ENCODE measurements at places on chromosomes 4 and X.

DNA sequence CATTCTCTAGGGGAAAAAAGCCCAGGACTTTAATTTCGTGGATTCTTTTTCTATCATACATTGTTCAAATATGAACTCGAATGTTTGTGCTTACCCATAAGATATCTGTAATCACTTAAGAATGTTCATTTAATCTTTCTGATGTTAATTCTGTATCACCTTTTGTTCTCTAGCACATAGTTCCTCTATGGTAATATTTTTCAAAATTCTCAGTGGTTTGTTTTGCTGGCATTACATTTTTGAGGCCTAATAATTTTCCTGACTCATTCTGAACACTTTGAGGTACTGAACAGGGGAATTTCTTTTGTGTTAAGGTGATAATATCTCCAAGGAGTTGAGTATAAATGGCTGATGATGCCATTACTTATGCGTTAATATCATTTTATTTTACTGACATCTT is 490.7 kb upstream of the PITX2 start:
- DNase-seq = no peak

GRCh38 chr4:6374575-6374974 is 97.8 kb downstream of the PPP2R2C start:
- no peak for DNase-seq

DNA sequence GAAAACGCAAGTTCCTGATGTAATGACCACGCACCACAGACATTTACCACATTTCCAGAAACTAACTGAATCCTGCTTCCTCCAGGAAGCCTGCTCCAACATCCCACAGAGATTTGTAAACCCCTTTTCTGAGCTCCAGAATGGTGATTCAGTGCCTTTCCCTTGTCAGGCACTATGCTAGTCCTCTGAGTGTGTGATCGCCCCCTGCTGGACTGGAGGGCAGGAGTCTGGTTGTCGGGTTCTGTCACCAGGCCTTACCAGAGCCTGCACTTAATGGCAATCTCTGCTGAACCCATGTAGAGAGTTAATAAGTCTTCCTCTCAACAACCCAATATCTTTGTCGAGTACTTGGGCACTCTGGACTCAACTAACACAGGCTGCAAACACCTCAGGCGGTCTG is 14.5 kb upstream of the KDM5C start:
- DNase-seq = peak; percentile 12

DNA sequence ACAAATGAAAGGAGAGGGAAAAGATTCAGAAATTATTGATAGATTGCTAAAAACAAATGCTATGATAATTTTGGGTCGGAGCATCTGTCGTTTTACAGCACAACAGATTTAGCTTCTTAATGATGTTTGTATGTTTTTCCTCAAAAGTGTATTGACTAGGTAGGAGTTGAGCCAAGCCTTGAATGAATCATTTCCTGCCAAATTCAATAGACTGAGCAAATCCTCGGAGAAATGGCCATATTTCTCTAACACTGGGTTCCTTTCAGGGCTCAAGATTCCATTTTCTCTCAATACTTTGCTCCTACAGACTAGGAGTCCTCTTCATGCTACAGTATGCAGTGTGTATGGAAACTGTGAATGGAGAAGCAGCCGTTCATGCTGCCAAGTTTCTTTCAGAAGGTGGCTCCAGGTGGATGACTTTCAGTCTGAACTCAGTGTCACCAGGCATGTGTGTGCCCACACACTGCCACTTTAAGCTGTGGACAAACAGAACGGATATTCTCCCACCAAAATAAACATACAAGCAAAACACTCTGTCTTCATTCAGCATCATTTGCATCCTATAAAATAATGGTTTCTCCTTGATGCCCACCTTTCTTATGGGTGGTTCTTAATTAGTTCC is 146.0 kb downstream of the TBL1X start:
- DNase-seq = no peak

DNA sequence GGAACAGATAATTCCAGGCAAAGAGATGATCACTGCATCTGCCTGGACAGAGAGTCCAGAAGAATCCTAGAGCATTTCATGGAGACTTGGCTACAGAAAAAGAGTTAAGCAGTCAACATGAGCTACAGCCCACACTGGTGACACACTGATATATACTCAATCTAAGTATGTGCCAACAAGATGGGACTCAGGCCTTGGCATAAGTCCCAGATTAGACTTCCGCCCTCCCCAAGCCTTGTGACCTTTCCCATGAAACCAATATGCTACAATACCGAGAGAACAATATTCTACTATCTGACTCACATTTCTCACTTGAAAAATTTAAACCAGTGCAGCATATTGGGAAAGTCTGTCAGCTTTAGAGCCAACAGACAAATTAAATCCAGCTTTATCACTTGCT is 65.7 kb upstream of the SLITRK2 start:
- DNase-seq = no peak

- DNase-seq = no peak
These were observed 106.8 kb downstream of the FSTL5 start for GRCh38 chr4:162056990-162057389.

- DNase-seq = no peak
These were observed 37.5 kb downstream of the FGFBP1 start for GRCh38 chr4:15901007-15901406.

DNA sequence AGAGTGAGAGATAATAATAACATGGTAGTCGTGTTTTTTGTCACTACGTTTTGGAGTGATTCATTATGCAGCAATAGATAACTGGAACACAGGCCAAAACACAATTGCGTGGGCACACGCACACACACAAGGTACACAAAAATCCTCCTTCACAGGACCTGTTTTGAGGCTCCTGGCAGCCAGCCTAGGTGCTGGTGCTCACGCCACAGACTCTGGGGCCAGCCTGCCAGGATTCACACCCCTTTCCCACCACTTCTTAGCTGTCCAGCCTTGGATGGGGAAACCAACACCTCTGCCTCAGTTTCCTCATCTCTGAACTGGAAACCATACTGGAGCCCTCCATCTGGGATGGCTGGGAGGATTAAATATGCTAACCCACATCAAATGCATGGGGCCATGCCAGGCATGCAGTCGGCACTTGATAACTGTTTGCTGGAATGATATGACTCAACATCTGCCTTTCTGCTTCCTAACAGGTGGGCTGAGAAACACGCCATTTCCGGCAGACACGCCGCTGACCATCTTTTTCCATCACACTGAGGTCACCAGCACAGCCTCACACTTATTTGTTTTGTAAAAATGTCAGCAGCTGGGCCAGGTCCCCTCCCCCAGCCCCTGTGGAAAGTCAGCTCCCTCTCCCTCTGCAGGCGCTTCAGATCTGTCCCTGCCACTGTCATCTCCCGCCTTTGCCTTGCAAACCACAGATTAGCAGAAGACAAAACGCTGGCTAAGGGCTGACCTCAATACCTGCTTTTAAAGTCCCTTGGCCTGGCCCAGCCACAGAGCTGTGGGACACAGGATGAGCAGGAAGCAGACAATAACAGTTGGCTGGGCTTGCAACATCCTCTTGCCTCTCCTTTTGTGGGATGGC is 237.5 kb downstream of the BCOR start:
- peak; percentile 74 for DNase-seq

- DNase-seq = no peak
These were observed 528 bp downstream of the FMR1 start for GRCh38 chrX:147912093-147912801.

GRCh38 chr4:37951461-37952352 is 8.5 kb upstream of the PTTG2 start:
- DNase-seq = no peak

DNA sequence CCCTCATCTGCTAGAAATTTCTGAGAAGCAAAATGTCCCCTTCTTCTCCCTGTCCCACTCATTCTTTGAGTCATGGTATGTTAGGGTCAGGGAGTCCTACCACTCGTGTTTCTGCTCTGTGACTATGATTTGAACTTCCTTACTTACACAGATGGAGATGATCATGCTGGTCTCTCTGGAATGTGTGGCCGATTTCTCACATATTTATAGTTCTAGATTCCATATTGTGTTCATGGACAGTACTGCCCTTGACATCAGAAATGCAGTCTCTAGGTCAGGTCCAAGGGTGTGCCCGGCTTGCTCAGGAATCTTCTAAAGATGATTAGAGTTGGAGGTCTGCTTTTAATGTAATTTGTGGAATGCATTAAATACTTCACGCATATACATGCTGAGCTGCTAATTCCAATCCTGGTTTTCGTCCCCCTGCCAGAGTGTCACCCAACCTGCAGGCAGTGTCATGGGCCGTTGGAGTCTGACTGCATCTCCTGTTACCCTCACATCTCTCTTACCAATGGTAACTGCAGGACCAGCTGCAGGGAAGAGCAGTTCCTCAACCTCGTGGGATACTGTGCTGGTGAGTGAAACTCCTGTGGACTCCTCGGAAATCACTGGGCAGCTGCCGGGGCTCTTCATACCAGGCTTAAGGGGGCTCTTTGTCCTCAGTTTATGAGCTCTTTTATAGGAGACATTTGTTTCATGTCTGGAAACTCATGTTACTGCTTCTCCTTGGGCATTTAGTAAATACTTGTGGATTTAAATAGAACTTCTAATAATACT is 214.1 kb upstream of the ANXA3 start:
- no peak for DNase-seq

GRCh38 chr4:82293304-82293703 is 80.5 kb downstream of the HNRNPD start:
- DNase-seq = no peak

- DNase-seq = no peak
These were observed 334.5 kb upstream of the SLC7A11 start for GRCh38 chr4:138576684-138577083.

GRCh38 chr4:56995525-56995924 is 16.8 kb downstream of the POLR2B start:
- no peak for DNase-seq

Measured in stimulated activated CD4-positive, alpha-beta T cell treated with anti-CD3 and anti-CD28 coated beads, Interleukin-1b, Interleukin-23, amount 100 ng/mL, for 4 hours (primary cell).